ENCODE measurements at places on chromosomes 7 and 10.

GRCh38 chr10:86642499-86642898, 11.8 kb upstream of the OPN4 start:
- no peak for DNase-seq

GRCh38 chr7:149509774-149510173, 12.2 kb upstream of the ZNF746 start:
- DNase-seq, result no peak

DNA sequence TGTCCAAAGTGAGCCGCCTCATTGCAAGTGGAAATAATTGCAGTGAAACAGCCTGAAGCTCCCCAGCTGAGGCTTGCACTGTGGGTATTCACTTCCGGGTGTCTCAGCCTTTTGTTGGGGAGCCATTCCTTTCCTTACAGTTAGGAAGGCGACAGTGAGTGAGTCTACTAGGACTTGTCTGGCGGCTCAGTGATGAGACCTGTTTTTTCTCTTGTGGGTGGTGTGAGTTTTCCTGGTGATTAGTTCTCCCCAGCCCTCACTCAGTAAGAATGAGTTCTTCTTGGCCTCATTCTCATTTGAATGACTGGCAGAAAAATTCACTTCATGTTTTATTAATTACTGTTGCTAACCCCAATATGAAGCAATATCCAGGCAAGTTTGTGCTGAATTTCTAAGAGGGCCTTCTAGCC, 2.6 kb downstream of the PGAM1 start:
- DNase-seq, result no peak

DNA sequence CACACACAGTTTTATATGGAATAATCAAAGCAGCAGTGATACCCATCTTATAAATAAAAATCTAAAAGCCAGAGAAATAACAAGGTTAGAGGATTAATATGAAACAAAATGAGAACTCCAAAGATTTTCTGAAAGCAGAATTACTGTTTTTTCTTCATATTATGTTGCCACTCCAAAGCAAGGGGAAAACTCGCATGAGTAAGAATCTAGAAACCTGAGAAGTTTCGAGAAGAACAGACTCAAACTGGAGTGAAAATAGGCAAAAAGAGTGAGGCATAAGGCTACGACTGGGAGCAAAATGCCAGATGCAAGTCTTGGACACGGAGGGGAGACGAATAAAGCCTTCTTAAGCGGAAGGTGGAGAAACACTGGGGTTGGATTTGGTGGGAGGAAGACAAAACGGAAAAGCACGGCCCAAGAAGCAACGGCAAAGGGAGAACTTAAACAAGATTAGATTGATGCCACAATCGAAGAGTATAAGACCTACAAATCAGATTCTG, 923 bp downstream of the TNPO3 start:
- DNase-seq, result no peak

- DNase-seq, result no peak
Measured at GRCh38 chr10:86288695-86289576, 77.7 kb downstream of the GRID1 start.

DNA sequence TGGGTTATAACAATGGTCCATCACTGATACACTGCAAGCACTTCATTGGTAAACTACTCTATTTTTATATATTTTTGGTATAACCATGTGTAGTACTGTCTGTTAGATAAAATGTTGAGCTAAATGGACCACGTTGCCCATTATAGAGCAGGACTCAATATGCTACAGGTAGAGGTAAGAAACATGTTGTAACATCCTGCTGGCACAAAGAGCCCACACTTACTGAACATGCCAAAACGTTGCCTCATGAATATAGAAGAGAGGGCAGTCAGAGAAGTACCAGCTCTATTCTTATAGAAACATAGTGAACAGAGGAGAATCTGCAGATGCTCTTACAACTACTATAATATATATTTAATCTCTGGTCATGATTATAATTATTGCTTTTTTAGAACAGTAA, 18.4 kb upstream of the MET start:
- no peak for DNase-seq

GRCh38 chr7:131285556-131285955, 42.1 kb upstream of the MKLN1 start:
- no peak for DNase-seq

- DNase-seq, result no peak
Measured at GRCh38 chr10:110081911-110082310, 74.1 kb downstream of the ADD3 start.

- no peak for DNase-seq
Measured at GRCh38 chr10:133087045-133087678, 562 bp upstream of the ADGRA1 start.

- no peak for DNase-seq
Measured at GRCh38 chr10:75611172-75611992, 180.0 kb downstream of the LRMDA start.

GRCh38 chr7:131835141-131835540, 278.7 kb upstream of the PODXL start:
- no peak for DNase-seq

- no peak for DNase-seq
Measured at GRCh38 chr7:107785170-107785569, 17.9 kb downstream of the SLC26A3 start.

DNA sequence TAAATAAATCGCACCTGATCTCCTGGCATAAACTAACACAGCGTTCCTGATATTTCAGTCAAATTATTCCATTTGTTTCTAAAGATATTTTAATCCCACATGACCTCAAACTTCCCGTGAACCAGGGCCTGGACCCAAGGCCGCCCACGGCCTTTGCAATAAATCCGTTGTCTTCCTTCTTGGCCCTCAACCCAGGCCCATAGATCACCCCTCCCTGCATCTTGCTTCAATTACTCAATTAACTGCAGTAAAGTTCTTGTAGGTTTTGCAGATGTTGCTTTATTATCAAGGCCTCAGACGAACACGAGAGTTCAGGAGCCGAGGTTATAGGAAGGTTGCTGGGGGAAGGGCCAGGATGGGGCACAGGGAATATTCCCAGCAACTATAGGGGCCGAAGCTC, 249.4 kb downstream of the RAB11FIP2 start:
- DNase-seq, result no peak

- DNase-seq, result no peak
Measured at GRCh38 chr10:4649471-4649870, 176.5 kb upstream of the AKR1E2 start.

DNA sequence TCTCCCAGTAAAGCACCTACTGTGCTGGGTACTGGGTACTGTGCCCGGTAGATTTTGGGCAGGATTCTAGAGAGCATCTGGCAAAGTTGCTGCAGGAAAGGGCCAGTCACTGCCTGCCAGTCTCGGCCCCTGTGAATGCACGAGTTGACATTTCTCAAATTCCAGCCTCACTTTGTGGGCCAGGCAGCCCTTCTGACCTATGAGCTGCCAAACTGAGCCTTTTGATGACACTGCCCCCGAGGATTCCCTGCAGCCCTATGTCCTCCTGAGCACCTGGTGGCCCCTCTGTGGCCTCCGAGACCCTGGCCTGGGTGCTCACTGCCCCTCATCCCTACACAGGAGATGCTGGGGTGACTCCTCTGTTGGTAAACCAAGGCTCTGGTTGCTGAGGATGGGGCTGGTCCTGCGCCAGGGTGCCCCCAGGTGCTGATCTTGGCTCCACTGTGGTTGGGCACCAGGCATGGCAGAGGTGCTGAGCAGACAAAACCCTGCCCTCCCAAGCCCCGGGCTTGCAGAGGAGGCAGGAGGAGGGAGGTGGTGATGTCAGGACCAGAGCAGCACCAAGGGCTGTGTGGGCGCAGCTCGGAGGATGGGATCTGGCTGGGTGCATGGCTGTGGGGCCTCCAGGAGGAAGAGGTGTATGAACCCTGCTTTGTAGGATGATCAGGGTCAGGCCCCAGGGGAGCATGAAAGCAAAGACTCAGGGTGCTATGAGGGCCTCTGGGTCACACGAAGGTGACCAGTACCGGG, 16.2 kb downstream of the LHPP start:
- DNase-seq, result no peak

DNA sequence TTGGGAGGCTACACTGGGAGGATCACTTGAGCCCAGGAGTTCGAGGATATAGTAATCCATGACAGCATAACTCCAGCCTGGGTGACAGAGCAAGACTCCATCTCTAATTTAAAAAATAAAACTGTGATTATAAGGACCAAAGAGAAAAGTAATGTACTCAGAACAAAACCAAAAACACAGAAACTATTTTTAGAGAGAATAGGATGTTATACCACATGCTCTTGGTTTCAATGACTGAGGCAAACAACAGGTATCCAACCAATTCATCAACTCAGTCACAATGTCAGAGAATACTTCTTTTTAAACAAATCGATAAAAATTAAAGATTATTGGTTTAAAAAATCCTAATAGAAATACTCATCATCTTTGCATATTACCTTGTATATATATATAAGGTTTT, 186.7 kb downstream of the TPK1 start:
- DNase-seq, result no peak
